ENCODE measurements at places on chromosomes 16 and 17.
A peak's percentile ranks its signal among the peaks of the same experiment; 100 is the strongest.

DNA sequence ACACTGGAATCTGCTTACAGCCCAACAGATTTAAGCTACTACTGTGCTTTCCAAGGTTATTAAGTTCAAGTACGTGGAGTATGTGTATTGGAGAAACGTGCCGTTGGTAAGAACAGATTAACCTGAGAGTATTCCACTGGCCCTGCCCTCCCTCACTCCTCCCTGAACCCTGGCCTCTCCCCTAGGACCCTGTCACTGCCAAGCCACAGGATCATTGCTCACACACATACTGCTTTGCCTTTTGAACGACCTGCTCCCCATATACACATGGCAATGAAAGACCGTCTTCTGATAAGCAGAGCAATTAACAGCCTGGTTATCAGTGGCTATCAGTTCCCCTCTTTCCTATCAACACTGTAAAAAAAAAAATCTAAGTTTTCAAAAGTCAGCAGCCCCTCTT, 458.9 kb upstream of the DYNLRB2 start:
- no peak for DNase-seq

- no peak for DNase-seq
Measured at GRCh38 chr16:52634528-52634927, 87.6 kb upstream of the TOX3 start.

- peak; percentile 56 for DNase-seq
Measured at GRCh38 chr17:44385287-44386181, 3.9 kb downstream of the ITGA2B start.

- no peak for DNase-seq
Measured at GRCh38 chr16:77262971-77263370, 63.8 kb downstream of the SYCE1L start.

GRCh38 chr16:67878232-67878631, 5.4 kb downstream of the EDC4 start:
- DNase-seq, result no peak

DNA sequence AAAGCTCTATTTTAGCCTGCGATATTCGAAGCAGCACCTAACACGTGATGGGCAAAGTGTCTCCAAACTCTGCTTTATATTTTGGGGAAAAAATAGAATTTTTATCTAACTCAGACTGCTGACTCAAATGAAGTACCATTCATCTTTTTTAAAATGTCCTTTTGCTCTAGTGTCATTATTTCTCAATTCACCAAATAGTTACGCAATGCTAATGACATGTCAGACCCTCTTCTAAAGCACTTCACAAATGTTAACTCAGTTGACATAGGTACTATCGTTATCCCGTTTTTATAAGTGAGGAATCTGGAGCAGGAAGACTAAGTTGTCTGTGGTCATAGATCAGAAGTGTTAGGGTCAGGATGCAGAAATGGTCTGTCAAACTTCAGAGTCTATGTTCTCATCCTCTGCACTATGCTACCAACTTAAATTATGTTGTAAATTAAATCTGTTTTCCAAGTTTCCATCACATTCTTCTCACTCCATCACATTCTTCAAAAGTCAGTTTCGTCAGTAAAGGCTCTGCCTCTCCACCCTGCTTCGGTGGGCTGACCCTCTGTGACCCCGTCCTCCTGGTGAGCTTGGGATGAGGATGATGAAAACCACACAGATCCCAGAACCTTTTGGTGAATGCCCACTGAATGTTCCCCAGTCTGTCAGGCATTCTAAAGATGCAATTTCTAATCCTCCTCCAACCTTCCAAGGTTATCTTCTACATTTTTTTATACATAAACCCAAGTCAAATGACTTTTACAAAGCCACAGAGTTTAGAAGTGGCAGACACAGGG, 102.8 kb downstream of the ADAMTS18 start:
- DNase-seq, result no peak

DNA sequence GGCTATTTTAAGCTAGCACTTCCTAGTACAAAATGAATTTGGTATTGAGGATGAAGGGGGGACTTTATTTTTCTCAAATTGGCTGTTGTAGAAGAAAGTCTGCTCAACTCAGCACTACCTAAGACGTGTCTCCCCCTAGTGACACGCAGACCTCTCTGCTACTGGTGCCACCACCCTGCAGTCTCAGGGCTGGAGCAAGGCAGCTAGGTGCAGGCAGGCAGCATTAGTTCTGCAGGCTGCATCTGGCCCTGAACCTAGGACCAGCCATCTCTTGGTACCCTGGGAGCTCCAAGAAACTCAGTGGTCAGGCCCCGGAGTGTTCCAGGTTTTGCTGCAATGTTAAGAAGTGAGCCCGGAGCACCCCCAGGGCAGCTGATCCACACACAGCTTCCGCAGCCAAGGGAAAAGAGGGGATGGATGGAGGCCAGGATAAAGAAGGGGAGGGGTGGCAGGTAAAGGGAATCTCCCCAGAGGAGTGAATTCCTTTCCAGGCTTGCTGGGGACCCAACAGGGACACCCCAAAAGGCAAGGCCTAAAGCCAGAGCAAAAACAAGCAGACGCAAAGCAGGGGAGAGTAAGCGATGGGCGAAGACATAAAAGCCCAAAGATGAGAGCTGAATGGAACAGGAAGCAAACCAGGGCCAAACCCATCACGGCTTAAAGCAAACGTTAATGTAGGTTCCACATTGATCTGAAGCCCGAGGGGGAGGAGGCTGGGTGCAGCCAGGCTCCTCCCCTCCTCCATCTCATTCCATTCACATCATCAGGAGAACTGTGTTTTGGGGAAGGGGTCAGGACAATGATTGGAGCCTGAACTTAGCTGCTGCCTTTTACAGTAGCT, 200.5 kb downstream of the ZFHX3 start:
- DNase-seq, result peak; percentile 62

DNA sequence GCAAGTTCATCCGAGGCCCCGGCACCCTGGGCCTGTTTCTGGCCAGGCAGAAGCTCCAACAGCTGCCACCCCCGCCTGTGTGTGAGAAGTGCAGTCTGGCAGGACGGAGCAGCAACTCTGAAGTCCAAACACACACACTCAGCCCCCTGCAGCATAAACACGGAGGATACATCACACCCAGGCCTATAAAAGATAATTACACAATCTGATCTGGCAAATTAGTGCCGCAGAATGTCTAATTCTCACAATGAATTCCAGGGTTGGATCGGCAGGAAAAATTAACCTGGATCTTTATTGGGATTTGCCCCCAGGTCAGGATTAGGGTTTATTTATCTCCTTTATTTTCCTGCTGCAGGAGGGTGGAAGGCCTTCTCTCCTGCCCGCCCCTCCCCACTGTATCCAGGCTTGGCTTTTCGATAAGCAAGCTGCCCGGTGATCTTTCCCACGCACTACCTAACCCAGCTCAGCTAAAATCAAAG, 311.4 kb downstream of the SOX9 start:
- DNase-seq, result no peak

GRCh38 chr16:26111900-26112299, 420.1 kb downstream of the HS3ST4 start:
- DNase-seq, result peak; percentile 11

DNA sequence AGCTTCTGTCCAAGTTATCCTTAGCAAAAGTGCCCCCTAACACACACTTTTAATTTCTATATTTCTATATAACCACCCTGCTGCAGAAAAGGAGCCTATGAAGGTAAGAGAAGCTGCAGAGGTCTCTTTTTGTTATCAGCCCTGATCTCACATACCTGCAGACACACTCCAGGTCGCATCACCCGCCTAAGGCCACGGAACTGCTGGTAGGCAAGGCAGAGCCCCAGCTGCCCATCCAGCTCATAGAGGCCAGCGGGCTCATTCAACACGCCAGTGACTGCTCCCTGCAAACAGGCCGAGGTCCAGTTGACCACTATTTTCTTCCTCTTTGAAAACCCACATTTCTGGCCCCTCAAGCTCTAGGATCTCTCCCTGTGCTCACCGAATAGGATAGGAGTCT, 12.2 kb downstream of the CTC1 start:
- DNase-seq, result no peak

DNA sequence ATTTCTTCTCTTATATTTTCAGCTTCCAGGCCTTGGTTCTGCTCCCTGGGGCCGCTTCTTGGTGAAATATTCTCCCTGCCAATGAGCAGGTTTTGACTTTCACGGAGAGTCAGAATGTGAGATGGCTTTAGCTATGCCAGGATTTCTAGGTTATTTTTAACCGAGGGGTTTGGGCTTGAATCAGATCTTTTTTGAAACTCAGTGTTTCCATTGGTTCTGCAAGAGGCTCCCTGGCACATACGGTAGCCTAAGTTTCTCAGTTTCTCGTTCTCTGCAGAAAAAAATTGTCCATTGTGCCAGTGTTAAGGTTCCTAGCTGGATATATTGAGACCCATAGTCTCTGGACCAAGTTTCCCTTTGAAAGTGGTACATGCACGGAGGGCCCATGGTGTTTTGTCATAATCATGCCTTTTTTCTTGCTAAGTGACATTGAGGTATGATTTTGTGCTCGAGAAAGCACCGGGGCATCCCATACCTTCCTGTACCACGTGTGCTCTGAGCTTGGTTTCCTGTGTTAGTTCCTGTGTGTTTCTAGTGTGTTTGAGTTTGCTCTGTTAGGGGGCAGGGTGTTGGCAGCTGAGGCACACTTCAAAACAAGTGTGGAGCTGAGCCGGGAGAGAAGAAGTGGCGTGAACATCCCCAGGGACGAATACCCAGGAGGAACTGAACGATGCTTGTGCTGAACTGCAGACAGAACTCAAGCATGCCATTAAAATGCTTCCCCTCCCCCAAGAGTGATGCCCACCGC, 127.2 kb downstream of the HS3ST3B1 start:
- peak; percentile 38 for DNase-seq

- no peak for DNase-seq
Measured at GRCh38 chr17:31534223-31534888, 142.9 kb downstream of the RAB11FIP4 start.

DNA sequence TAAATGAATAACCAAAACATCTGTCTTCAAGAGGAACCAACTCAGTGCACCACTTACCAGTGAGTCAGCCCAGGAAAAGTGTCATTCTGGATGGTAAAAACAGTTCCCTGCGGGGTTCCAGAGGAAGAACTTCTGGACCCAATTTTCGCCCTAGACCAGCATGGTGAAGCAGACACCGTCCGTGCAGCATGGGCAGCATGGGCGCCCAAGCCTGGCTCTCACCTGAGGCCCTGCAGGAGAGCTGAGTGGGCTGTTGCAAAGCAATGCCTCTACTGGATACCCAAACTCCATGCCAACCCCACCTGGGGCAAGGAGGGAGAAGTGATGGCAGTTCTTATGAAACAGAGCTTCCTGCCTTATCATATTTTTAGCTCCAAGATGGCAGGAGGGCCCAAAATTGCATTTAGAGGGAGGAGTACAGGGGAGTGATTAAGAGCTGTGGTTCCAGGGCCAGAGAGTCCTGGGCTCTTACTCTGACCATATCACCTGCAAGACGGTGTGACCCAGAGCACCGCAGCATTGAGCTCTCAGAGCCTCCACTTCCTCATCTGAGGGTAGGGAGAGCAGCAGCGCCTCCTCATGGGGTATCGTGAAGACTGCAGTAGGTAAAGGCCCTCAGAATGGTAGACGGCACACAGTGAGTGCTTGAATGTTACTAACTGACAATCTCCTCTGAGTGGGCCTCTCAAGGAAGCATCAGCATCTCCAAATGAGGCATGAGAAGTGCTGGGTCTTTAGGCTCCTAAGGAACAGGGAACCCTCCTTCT, 16.6 kb upstream of the INPP5K start:
- DNase-seq, result peak; percentile 55

Measured in NAMALWA (cell line).